Pancreas (tissue), 10 donors: ENCODE measurements at places on chromosomes 16 and 17. TPM values are rescaled to one million over a fixed set of nuclear protein-coding genes. Genes with fewer than 3 reads are reported as not detected.

- no peak for DNase-seq
Measured at GRCh38 chr16:76241755-76242154, 35.4 kb upstream of the CNTNAP4 start.

DNA sequence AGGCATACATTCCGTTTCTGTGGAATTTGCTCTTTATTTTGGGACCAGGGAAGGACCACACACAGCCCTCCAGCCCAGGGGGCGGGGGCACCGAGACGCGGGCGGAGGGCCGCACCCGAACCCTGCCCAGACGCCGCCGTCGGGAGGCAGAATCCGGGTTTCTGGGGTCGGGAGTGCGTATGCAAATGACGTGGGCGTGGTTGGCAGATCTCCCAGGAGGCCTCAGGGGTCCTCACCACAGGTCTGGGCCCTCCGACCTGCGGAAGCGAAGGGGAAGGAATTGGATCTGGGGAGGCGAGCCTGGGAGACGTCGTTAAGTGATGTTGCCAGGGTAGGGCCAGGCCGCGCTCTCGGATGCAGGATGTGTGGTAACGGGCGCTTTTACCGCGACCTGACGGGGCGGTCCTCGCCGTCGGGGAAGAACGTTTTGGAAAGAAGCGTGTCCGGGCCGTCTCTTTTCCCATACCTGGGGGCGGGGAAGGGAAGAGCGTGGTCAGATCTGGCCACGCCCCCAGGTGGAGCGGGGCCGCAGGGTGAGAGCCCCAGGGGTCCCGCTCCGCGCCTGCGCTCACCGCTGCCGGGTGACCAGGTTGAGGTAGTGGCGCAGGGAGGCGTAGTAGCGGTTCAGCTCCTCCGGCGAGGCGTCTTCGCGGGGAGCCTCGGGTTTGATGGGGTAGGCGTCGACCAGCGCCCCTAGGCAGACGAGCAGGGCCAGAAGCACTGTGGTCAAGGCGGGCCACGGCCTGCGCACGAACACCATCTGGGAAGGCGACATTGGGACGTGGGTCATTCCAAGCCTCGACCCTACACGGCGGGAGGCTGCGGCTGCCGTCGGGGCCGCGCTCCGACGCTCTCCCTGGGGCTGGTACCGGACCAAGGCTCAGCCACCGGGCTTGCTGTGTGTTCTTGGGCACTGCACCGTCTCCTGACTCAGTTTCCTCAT is 745 bp downstream of the PYY start:
- no peak for DNase-seq

DNA sequence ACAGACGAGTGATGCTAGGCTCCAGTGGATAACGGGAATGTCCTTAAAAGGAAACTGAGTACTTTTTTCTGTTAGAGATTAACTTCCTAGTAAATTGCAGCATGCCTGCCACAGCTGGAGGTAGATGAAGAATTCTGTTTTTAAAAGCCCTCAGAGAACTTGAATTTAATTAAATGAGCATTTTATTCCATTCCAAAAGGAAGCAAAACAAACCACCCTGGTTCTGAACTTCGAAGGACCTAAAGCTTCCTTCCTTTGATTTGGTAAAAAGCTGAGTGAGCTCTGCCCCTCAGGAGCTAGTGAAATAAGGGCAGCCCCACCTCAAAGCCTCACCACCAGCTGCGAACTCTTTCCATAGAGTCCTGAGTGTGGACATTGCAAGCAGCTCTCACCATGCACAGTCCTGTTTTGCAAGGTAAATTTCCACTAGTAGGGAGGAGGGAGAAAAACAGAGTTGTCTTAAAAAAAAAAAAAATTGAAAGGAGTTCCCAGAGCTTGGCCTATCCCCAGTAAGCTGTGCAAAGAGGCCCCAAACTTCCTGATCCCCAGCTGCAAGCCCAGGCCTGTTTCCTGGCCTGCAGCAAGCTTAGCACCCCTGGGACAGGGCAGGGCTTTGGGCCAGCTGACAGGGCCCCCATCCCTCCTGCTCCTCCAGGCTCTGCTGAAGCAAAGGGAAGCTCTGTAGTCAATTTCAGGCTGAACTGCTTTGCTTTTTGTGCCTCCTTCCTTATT is 11.2 kb downstream of the CHD9NB start:
- DNase-seq: peak; percentile 37

WSCD1 gene
- 4.1 TPM for total RNA-seq

GRCh38 chr17:49381033-49381432 is 19.0 kb upstream of the ZNF652 start:
- no peak for DNase-seq

NUPR1 gene
- total RNA-seq: 28.9 TPM

PPP1R27 gene
- total RNA-seq: not detected

GRCh38 chr16:81843243-81843582 is 64.1 kb downstream of the PLCG2 start:
- no peak for DNase-seq

SOX9 gene
- total RNA-seq: 26.7 TPM

- no peak for DNase-seq
Measured at GRCh38 chr16:73428121-73428520, 380.2 kb upstream of the ZFHX3 start.

- DNase-seq: no peak
Measured at GRCh38 chr17:78449983-78450595, 71.6 kb downstream of the PGS1 start.

ZNF48 gene
- total RNA-seq: 4.6 TPM

DNA sequence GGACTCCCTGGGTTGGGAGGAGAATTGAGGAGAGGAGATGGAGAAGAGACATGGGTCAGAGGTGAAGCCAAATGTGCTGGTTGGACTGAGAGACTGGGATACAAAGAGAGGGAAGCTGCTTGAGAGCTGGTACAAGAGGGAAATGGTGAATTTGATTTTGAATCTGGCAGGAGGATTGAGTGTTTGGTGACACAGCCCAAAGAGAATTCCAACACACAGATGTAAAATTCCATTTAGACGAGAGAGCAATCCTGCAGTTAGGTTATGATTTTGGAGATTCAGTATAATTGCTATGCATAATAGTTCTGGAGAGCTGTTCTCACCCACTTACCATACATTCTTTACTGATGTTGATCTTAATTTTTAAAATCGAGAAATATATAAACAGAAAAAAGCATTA is 57.7 kb downstream of the HSD17B2 start:
- DNase-seq: no peak

DNA sequence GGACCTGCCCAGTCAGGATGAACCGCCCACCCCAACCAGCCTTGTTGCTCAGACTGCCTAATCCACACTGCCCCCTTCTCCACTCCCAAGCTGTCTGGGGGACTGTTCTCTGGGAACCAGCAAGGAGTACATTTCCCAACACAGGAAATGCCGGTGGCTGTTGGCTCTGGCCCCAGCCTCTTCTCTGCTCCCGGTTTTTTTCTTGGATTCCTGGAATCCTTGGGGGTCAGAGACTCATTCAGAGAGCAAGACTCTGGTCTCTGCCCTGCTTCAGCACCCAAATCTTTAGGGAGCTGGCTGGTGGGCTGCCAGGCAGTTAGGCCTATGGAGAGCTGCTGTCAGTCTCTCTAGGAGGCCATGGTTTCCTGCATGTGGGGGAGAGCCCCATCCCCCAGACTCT is 10.8 kb upstream of the MTMR4 start:
- DNase-seq: no peak

- DNase-seq: no peak
Measured at GRCh38 chr17:71989117-71989516, 131.7 kb upstream of the SOX9 start.
